ENCODE measurements at places on chromosomes 1 and 21.

- DNase-seq: no peak
Observed at GRCh38 chr1:97588772-97589171, 332.1 kb downstream of the DPYD start.

GRCh38 chr1:155968670-155969069 is 9.7 kb downstream of the ARHGEF2 start:
- DNase-seq: peak; percentile 79

GRCh38 chr21:14871861-14872260 is 192.9 kb downstream of the NRIP1 start:
- DNase-seq: no peak

DNA sequence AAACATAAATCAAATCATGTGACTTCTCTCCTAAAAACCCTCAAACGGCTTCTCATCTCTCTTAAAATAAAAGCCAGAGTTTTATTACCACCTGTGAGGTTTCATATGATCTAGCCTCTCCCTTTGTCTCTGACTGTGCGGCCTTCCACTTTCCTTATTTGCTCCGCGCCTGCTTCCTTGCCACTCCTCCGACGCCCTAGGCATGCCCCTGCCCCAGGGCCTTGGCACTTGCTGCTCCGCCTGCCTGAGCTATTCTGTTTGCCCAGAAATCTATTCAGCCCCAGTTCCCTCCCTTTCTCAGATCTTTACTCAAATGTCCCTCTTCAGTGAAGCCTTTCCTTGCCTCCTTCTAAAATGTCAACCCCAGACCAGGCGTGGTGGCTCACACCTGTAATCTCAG is 57.5 kb upstream of the DISP3 start:
- DNase-seq: no peak

DNA sequence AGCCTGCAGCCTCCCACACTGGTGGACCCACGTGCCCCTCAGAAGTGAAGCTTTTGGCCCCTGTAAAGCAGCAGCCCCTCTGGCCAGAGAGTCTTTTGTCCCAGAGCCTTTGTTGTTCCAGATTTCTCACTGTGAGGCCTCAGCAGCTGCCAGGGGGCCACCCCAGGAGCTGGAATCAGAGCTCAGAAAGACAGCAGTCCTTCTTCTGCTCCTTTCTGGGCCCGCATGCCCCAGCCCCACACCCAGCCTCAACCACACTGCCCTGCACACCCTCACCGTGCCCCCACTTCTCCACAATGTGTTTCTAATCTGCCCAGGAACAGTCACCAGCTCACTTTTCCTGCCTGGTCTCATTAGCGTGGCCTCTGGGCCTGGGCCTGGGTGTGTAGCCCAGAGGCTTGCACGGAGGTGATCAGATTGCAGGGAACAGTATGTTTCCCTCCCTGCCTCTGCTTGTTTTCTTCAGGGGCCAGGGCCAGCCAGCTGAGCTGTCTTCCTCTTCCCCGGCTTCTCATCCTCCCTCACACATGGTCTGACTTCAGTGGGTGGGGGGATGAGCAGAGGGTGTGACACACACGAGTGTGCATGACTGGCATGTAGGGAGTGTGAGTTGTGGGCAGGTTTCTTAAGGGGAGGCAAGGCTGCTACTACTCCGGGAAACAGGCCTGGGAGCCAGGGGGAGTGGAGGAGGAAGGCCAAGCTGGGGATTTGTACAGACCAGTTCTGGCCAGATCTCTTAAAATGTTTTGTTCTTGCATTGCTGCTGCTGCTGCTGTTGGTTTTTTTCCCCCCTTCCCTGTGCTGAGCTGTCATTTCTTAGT is 82.5 kb upstream of the ZNF648 start:
- peak; percentile 90 for DNase-seq

GRCh38 chr1:174689524-174689923 is 241.8 kb downstream of the GPR52 start:
- DNase-seq: no peak

GRCh38 chr1:167196166-167196565 is 24.5 kb upstream of the POU2F1 start:
- DNase-seq: peak; percentile 61

- peak; percentile 79 for DNase-seq
Observed at GRCh38 chr1:60265560-60266535, 192.3 kb upstream of the C1orf87 start.

DNA sequence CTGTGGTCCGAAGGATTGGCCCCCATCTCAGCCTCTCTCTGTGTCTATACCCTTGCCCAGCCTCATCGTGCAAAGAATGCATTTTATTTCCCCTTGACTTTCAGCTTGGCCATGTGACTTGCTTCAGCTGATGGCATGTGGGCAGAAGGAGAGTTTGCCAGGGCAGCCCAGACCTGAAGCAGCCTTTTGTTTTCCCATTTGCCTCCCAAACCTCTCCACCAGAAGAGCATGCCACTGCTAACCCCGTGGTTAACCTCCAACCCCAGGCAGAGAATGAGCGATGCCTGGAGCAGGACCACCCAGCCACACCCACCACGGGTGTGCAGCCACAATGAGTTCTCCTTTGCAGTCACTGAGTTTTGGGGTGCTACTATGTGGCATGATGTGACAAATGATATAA is 136.4 kb downstream of the SETD4 start:
- no peak for DNase-seq

- peak; percentile 8 for DNase-seq
Observed at GRCh38 chr1:91273875-91274274, 130.8 kb downstream of the HFM1 start.

Data from fibroblast of upper back skin (primary cell).